ENCODE measurements at places on chromosomes 6 and 20.

DNA sequence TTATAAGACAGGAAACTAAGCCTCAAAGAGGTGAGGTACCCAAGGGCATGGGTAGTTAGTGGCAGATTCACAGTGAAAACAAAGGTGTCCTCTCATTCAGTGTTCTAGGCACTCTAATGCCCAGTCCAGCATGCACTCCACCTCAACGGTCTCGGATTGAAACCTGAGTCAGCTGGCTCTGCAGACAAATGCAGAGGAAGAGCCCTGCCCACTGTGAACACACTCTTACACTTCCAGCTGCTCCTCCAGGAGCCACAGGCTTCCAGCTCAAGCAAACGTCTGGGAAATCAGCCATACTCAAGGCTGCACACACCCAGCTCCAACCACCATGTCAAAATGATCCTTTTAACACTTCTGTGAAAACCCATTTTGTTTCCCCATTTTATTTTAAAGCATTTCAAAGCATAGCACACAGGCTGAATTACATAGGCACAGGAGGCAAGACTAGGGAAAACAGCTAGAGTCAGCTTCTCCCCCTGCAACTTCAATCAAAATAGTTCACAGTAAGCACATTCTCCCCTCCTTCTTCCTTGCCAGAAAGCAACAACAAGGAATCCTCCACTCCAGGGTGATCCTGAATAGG, 3.0 kb upstream of the IL17A start:
- no peak for DNase-seq

GRCh38 chr6:15256538-15257271, 10.8 kb downstream of the JARID2 start:
- DNase-seq = no peak

DNA sequence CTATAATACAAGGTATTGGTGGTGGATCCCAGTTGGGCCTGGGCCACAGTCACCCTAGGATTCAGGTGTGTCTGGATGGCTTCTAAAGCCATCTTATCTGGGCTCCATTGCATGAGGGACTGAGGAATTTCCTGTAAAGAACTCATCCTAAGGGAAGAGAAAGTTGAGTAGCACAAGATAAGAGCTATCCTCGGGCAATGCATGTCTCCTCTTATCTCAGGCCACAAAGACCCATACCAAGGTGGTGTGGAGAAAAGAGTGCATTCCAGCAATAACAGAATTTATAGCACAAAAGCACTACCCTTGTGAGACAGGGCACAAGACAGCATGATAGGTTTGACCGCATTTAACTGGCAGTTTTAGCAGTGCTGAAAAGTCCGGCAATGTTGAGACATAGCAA, 14.3 kb upstream of the MTRF1L start:
- DNase-seq = no peak

GRCh38 chr6:128412680-128413079, 107.7 kb downstream of the PTPRK start:
- DNase-seq = no peak

Data from choroid plexus epithelial cell (primary cell).